Prostate gland (tissue), 2 donors: ENCODE measurements at places on chromosomes 6 and 20.

- DNase-seq = no peak
These were observed 260.6 kb downstream of the PHACTR1 start for GRCh38 chr6:12977206-12977605.

GRCh38 chr20:32970115-32970972 is 33.9 kb downstream of the SUN5 start:
- no peak for DNase-seq

DNA sequence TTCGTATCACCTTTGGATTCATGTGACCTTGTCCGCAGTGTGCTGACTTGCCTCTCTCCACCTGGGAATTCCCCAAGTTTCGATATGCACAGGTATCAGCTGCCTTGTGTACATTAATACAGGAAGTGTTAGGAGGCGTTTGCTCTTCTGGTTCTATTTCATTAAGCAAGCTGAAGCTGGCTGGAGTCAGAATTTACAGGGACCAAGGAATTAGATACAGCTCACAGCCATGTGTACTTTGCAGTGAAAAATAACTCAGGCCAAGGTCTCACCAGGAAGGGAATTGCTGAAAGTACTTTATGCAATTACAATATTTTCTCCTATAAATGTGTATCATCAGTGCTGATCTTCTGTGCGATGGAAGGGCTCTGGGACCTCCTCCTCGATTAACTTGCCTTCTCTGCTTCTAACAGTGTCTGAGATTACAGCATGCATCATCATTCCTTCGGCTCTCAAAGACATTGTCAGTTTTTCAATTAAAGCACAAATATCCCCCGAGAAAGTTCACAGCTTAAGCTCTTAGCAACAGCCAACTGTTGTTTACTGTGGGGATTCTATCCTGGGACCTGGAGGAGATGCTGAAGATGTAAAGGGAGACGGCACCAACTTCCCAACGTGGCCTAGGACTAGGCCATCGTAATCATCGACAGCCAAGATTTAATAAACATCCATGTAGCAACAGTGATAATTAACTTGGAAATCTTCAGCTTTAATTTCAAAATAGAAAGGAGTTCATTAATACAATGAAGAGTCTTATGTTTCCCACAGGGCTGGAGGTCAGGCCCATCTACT is 13.8 kb upstream of the TIAM2 start:
- peak; percentile 31 for DNase-seq

DNA sequence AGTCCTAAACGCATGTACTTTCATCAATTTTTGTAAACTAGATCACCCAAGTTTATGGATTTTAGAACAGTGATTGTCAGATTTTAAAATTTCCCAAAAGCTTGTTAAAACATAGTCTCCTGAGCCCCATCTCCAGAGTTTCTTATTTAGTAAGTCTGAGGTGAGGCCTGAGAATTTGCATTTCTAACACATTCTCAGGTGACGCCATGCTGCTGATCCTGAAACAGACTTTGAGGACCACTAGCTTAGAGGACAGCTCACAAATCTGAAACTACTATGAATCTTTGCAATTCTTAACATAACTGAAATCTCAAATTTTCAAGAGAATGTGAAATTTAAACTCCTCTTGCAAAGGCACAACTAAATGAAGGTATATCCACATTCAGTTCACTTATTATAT is 37.8 kb upstream of the MLIP start:
- DNase-seq = no peak

DNA sequence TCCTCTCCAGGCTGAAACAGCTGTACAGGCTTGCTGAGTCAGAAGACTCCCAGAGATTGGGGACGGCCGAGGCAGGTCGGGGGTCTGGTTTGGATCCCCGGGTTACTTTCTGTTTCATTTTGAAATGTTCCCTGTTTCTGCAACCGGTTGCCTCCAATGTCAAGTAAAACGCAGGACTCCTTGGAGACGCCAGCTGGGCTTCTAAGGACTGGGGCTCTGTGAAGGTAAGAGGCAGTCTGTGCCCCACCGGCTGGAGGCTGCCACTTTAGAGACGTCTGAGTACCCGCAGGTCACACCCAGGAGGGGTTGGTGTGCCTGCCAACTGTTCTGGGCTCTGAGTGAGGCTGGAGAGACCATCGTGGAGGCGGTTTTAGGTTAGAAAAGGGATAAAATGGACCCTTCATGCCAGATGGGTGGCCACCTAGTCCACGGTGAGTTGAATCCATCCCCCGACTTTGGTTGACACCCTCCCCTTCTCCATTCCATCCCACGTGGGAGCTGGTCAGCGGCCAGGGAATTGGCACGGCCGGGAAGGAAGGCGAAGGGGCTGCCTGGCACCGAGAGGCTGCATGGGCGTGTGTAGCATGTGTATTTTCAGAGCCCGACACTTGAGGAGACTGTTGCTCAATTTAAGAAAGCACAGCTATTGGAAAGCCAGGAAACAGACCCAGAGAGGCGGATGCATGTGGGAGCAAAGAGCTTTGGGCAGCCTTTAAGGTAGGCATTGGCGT is 240.9 kb downstream of the PHACTR1 start:
- DNase-seq = peak; percentile 32

- no peak for DNase-seq
These were observed 54.6 kb downstream of the SLC2A10 start for GRCh38 chr20:46764068-46764467.

GRCh38 chr6:50608421-50608820 is 104.9 kb upstream of the TFAP2D start:
- DNase-seq = no peak

GRCh38 chr6:42367353-42368011 is 84.2 kb downstream of the TRERF1 start:
- DNase-seq = no peak

- DNase-seq = peak; percentile 36
These were observed 231.9 kb downstream of the PKHD1 start for GRCh38 chr6:51855310-51856082.

- DNase-seq = no peak
These were observed 393.5 kb upstream of the JARID2 start for GRCh38 chr6:14852375-14852774.
